Suppressor macrophage (primary cell): ENCODE measurements at places on chromosomes 16 and 17.

- DNase-seq, result no peak
Measured at GRCh38 chr16:9874219-9874618, 308.0 kb downstream of the GRIN2A start.

DNA sequence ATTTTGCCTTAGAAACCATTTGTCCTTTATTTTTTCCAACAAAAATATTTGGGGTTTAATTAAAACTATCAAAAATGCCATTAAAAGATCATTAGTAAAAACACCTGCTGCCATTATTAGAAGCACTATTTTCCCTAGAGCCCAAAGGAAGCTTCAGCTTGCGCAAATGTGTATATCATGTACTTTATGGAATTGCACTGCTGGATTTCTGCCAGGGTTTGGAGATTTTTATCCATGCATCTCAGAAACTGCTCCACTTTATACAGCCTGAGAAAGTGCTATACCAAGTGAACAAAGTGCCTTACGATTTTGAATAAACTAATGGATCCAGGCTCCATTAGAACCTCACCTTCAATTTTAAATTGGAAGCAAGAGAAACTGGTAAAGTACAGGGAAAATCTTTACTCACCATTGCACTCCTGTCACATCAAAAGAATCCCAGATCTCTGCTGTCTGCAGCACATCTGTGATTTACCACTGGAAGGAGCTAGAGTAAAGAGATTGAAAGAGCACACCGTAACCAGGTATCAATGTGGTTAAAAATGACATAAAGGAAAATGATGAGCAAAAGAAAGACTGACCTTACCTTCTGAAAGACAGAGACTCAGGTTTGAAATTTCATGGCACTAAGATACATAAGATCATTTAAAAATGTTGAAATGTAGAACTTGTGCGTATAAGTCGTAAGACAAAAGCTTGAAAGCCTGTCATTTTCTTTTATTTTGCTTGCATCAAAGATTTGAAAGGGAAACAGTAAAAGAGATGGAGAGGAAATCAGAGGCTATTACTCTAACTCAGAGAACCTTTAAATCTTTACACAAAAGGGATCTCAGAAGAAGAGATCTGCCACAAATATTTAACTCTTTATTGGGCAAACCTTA, 678.1 kb upstream of the GOT2 start:
- no peak for DNase-seq

DNA sequence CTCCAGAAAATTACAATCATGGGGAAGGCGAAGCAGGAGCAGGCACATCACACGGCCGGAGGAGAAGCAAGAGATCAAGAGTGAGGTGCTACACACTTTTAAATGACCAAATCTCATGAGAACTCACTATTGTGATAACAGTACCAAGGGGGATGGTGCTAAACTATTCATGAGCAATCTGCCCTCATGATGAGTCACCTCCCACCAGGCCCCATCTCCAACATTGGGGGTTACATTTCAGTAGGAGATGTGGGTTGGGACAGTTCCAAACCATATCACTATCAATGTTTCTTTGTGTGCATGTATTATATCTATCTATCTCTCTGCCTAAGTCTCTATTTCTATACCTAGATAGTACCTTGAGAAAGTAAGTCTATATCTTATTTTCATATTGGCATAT, 724.8 kb downstream of the CDH11 start:
- DNase-seq, result no peak

DNA sequence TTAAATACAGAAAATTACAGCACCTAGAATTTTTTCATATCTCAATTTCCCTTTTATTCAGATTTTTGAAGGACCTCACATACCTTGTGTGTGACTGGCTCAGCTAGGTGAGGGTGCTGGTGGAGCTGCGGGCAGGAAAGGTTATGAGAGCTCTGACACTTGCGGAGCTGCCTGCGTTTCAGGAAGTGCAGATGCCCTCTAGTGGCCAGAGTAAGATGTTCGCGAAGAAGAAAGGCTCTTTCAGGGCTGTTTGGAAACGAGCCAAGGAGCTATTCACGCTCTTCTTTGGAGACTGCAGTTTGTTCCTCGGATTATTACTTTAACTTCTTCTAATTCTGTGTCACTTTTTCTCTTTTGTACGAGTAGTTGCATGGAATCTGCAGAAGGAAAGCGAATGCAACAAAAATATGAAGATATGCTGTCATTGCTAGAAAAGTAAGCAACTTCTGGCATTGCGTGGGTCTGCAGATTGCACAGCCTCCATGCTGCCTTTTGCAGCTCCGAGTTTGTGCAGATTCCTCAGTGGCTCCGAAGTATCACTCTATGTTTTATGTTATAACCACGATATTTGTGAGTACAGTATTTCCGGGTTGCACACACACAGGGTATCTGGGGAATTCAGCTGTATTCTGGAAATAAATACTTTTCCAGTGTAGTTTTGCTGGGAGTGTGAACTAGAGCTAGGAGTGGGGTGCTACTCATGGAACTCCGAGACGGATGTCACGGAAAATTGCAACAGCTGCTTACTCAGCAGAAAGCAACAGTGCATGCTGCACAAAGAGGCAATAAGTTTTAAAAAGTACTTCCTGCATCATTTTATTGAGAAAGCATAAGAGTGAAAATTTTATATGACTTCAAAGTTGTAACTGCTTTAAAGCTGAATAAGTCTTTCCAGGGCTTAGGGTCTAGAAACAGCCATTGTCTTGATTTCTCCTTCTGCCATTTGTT, 46.3 kb downstream of the DNAH9 start:
- peak; percentile 89 for DNase-seq
